ENCODE measurements at places on chromosomes 6 and 20. TPM values are rescaled to one million over a fixed set of nuclear protein-coding genes. Genes with fewer than 3 reads are reported as not detected.

Gene HSPA1B
- 113 TPM for polyA plus RNA-seq

Gene C20orf202
- 0.59 TPM for polyA plus RNA-seq

Gene EYA4
- 0.60 TPM for polyA plus RNA-seq

Gene WFDC10B
- polyA plus RNA-seq, result not detected

Gene BPIFA1
- not detected for polyA plus RNA-seq

Gene TCF19
- 13.9 TPM for polyA plus RNA-seq

Gene BNIP5
- not detected for polyA plus RNA-seq

Gene IP6K3
- polyA plus RNA-seq, result 0.22 TPM

Gene SLC25A27
- polyA plus RNA-seq, result 65.1 TPM

Gene SRMS
- polyA plus RNA-seq, result 0.22 TPM

Gene ASCC3
- polyA plus RNA-seq, result 23.2 TPM

Gene C6orf15
- not detected for polyA plus RNA-seq

Gene SYTL3
- polyA plus RNA-seq, result 2.0 TPM

Gene MRPS10
- polyA plus RNA-seq, result 29.7 TPM

Gene COL19A1
- 1.4 TPM for polyA plus RNA-seq

Gene OR2J1
- polyA plus RNA-seq, result not detected

Gene ULBP3
- 6.9 TPM for polyA plus RNA-seq

Gene ENPP3
- polyA plus RNA-seq, result 1.8 TPM

Gene LY6G5B
- polyA plus RNA-seq, result 17.6 TPM

Gene KIAA0408
- 60.2 TPM for polyA plus RNA-seq

Gene TMEM217
- polyA plus RNA-seq, result 0.71 TPM

Gene BTN1A1
- polyA plus RNA-seq, result 0.08 TPM

Gene LRFN2
- 8.6 TPM for polyA plus RNA-seq

Gene TCF21
- polyA plus RNA-seq, result 0.95 TPM

Gene BEND3
- 4.3 TPM for polyA plus RNA-seq

Gene PEDS1
- 33.5 TPM for polyA plus RNA-seq

Gene AIF1
- polyA plus RNA-seq, result 27.8 TPM

Gene SLC2A10
- 15.2 TPM for polyA plus RNA-seq

Gene CDSN
- not detected for polyA plus RNA-seq

Data from spinal cord (tissue), 10 donors.